ENCODE measurements at places on chromosomes 11 and 22.

DNA sequence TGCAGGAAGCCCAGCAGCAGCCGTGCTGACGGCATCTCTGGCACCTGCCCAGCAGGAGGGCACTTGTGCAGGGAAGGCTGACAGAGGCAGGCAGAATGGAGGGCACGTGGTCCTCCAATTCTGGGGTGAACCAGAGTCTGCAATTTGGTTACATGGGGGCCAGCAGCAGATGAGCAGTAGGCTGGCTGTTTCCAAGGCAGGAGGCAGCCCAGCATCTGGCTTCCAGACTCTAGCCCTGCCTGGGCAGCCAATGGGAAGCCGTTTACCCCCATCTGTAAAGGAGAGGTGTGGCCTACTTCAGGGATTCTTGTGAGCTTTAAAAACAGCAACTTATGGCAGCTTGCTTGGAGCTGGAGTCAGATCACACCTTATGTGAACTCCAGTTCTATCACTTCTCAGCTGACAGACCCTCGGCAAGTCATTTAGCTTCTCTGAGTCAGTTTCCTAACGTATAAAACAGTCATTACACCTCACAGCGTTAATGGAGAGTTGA, 27.9 kb upstream of the RASL10A start:
- DNase-seq = no peak

- no peak for DNase-seq
These were observed 72.7 kb downstream of the BRD1 start for GRCh38 chr22:49754696-49755630.

GRCh38 chr11:35390737-35391682, 28.3 kb downstream of the SLC1A2 start:
- peak; percentile 39 for DNase-seq

DNA sequence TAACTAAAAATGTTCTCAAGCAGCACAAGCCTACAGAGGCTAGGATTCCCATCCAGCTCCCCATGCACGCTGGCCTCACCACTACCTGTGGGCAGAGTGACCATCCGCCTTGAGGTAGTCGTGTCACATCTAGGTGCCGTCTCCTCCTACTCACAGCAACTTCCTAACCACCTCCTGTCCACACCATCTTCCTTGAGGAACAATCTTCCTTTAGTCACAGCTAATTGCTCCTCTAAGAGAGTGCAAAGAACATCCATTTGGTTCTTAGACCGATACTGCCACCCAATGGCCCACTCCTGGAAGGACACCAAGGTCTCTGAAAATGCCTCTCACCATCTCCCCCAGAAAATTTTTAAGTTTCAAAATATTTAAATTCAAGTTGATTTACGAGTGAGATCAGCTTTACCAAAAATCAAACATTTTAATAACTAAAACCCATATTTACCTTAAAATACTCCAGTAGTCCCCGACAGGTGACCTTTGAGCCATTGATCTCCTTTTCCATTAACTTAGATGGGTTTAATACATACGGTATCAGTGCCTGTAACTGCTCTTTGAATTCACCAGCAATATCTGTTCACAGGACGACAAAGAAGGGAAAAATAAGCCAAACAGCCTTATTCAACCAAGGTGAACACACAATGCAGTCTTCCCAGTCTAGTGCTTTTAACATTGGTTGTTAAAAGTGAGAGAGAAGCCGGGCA, 21.7 kb upstream of the PLAAT3 start:
- peak; percentile 76 for DNase-seq

DNA sequence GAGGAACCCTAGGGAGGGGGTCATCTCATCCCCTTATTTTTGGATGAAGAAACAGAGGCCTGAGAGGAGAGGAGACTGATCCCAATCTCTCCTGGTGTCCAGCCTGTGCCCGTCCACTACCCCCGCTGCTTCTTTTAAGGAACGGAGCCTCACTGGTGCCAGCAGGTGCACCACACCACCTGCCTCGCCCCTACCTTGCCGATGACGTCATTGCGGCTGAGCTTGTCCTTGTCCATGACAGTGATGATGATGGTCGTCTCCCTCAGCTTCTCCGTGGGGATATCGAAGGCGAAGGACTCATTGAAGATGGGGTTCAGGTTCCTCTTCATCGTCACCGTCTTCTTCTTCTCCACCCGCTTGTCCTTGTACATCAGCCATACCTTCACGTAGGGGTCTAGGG, 14.3 kb downstream of the LRRC10B start:
- no peak for DNase-seq

DNA sequence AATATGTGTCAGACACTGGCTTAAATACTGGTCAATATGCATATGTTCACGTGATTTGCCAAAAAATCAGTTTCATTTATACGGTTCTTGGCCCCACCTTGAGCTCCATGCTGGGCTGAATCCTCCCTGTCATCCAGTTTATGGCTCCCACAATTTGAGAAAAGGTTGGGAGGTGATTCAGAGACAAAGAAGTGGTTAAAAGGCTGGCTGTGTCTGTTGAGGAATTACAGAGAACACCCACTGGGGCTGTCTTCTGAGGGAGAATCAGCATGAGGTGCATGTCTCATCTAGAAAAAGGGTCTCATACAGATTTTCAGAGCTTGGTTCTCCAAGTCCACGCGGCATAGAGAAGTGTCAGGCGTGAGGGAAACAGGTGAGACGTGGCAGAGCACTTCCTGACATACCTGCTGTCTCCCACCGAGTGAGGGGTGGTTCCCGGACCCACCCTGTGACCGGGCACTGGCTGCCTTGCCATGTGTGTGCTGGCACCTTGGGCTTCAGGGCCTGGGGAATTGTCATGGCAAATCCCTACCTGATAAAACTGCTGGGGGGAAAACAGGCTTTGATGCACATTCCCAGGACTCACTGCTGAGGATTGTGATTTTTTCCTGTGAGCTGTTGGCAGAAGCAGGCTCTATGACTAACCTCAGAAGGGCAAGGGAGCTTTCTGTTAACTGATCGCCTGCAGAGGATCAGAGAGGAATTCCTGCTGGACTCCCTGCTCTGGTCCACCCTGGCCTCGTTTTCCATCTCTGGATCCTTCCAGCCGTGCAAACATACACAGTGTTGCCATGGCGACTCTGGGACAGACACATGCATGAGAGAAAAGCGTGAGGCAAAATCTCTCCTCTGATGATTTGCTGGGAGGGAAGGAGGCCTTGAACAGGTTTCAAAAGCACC, 223.6 kb downstream of the ADAMTS15 start:
- DNase-seq = no peak

GRCh38 chr11:113113801-113114704, 152.8 kb downstream of the NCAM1 start:
- DNase-seq = peak; percentile 74
